CD4-positive, alpha-beta T cell treated with Interleukin-6 at 100 ng/mL for 8 hours (primary cell): ENCODE measurements at places on chromosomes 6 and 20.

- no peak for DNase-seq
Observed at GRCh38 chr6:14934013-14934412, 311.9 kb upstream of the JARID2 start.

DNA sequence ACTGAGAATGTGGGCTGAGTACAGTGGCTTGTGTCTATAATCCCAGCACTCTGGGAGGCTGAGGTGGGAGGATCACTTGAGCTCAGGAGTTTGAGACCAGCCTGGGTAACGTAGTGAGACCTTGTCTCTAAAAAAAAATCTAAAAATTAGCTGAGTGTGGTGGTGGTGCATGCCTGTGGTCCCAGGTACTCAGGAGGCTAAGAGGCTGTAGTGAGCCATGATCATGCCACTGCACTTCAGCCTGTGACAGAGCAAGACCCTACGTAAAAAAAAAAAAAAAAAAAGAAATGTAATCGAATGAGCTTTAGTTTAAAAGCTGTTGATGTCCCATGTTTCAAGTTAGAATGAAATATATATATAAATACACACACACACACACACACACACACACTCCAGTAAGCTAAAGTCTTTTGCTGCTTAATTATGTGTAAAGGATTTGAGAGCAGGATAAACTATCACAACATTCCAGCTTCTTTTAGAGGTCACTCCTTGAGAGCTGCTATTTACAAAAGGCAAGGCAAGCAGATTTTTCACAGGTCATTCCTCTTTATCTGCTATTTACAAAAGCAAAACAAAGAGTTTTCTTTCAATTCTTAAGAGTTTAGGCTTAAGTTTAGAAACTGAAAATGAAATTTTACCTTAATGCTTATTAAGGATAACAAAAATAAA is 4.7 kb upstream of the MICAL1 start:
- DNase-seq: no peak

DNA sequence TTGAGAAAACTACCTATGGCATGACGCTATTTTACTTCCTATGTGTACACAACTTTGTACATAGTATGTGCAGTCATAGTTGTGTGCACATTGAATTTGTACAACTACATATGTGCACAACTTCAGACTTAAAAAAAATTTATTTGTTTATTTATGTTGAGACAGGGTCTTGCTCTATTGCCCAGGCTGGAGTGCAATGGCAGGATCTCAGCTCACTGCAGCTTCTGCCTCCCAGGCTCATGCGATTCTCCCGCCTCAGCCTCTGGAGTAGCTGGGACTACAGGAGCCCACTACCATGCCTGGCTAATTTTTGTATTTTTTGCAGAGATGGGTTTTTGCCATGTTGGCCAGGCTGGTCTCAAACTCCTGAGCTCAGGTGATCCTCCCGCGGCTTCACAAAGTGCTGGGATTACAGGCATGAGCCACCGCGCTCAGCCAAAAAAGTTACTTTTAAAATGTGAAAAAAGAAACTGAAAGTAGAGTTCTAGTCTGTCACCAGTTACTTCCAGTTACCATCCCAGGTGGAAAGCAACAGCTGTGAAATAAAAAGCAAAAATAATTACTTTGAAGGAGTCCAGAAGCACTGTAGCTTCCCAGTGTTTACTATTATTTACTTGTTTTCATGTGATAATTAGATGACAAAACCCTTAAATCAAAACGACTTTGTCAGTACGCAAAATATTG is 1.7 kb upstream of the ZKSCAN8 start:
- DNase-seq: no peak

GRCh38 chr20:49446808-49447207 is 35.7 kb downstream of the KCNB1 start:
- DNase-seq: no peak

DNA sequence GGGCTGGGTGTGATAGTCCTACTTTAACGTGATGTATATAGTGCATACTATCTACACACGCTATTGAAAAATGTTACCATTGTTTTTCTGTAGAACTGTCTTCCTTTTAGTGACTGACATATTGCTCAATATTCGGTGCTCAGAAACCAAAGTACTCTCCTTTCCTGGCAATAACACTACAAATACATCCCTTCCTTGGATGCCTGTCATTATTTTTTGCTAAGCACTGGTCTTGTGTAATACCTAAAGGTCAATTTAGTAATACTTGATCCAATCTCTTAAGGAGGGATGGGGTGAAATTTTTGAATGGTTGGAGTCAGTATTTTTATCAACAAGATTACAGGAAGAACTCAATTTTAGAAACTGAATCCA is 23.9 kb downstream of the CNR1 start:
- no peak for DNase-seq

GRCh38 chr20:45325371-45325770 is 17.3 kb upstream of the MATN4 start:
- no peak for DNase-seq

GRCh38 chr6:93701526-93701925 is 282.2 kb upstream of the EPHA7 start:
- DNase-seq: no peak

DNA sequence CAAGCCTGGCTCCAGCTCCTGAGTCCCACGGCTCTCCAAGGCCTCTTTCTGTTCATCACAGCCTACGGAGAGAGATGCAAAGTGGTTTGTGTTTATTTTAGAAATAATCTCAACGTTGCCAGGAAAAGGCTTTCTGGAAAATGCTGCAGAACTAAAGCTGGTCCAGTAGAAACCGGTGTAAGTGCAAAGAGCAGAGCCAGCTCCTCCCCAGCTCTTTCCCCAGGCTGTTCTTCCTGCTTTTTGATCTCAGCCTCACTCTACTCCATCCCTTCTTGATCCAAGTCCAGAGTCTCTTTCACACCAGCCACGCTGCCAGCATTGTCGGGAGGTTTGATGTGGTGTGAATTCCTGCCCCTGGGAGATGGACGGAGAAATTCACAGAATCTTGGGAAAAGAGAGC is 69.8 kb downstream of the TMEM170B start:
- DNase-seq: no peak

DNA sequence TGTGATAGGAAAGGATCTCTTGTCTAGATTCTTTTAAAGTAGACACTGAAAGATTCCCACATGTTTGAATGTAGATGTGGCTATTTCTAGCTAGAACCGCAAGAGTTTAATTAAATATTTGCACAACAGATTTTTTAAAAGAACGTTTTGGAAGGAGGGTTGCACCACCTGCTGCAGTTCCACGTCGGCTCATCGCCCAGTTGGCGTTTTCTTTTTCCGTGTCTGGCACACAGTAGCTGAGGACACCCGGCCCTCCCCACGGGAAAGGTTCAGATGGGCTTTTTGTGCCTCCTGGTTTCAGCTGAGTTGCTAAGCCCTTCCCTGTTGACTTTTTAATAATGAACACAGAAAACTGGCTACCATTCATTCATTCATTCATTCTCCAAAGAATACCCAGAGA is 41.8 kb upstream of the DOK5 start:
- no peak for DNase-seq

- DNase-seq: no peak
Observed at GRCh38 chr6:34839666-34840352, 47.9 kb downstream of the BLTP3A start.

DNA sequence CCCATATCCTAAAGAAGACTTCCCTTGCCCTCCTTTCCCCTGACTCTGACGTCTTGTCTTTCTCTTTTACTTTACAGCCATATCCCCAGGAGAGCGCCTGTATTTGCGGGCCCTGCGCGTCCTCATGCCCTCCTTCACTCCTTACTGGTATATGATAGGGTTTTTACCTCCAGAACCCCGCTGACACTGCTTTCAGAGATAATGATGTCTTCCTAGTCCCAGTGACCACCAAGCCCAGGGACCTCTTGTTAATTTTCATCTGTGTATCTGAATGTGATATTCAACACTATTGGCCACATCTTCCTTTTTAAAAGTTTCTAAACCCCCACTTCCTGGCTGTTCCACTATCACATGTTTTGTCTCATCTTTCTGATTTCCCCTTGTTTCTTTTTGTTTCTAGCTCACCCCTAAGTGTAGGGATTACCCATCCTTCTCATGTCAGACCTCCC is 102.0 kb downstream of the HIVEP1 start:
- no peak for DNase-seq

GRCh38 chr6:3227363-3228045 is at the start of gene TUBB2B:
TUBB2B (minus strand) TSS chr6:3227653; CDS start chr6:3227543, 110 bp downstream.
- DNase-seq: no peak

DNA sequence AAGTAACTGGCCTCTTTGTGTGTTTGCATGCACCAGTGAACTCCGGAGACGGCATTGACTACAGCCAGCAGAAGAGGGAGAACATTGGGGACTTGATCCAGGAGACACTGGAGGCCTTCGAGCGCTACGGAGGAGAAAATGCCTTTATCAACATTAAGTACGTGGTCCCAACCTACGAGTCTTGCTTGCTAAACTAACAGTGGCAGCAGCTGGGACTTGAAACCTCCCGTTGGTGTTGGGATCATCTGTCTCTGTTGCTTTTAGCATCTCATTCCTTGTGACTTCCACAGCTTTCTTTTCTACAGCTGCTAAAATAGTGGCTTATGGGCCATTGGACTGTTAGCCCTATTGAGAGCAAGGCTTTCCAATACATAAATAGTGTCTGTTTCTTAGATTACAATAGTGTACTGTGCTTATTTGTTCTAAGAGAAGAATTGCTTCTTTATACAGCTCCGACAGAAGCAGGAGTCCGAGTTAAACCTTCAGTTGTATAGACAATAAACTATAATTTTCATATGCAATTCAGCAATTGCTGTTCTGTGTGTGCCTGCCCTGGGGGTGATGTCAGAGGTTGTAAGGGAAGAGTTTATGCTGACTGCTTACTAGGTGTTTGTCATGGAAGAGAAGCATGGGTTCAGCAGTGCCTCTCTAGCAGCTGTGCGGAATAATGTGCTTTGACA is 99.6 kb upstream of the QKI start:
- no peak for DNase-seq

- DNase-seq: no peak
Observed at GRCh38 chr6:1386038-1386709, 3.2 kb upstream of the FOXF2 start.

- no peak for DNase-seq
Observed at GRCh38 chr6:107989166-107990094, 31.4 kb upstream of the SEC63 start.

GRCh38 chr6:77568570-77568969 is 84.3 kb upstream of the MEI4 start:
- no peak for DNase-seq

DNA sequence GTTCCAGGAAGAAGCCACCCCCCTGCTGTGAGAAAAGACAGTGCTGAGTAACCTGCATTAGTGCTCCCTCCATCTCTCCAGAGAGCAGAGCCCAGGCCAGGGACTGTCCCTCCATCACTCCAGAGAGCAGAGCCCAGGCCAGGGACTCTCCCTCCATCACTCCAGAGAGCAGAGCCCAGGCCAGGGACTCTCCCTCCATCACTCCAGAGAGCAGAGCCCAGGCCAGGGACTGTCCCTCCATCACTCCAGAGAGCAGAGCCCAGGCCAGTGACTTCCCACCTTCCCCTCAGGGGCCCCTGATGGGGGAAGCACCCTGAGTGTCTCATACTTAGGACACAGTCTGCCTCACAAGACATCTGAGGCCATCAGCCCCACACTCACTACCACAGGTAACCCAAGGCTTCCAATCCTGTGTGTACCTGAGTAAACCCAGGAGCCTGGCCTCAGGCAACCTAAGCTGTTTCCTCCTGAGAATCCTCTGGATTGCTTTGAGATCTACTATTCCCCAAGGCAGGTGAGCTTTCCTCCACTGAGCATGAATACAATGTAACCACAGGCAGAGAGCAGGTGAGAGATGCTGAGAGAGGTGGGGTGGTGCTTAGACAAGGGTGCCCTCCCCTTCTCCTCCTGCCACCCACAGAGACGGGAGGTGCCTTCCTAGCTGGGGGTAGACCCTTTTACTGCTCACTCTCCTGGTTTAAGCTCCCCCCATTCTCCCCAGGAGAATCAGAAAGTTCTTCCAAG is 4.9 kb downstream of the TBXT start:
- no peak for DNase-seq

DNA sequence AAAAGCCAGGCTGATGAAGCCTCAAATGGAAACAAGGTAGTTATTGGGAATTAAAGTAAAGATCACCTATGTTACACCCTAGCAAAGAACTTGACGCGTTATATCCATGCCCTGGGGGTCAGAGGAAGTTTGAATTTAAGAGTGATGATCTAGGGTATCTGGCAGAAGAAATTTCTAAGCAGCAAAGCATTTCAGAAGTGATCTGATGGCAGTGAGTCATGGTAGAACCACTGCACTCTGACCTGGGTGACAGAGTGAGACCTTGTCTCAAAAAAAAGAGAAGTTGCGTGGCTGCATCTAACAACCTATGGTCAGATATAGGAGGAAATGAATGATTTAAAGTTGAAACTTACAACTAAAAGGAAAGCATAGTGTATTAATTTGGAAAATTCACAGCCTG is 45.2 kb downstream of the SCP2D1 start:
- DNase-seq: no peak

- DNase-seq: no peak
Observed at GRCh38 chr6:100790084-100790483, 91.0 kb downstream of the ASCC3 start.

- no peak for DNase-seq
Observed at GRCh38 chr6:11251553-11252360, 19.3 kb upstream of the NEDD9 start.

- DNase-seq: no peak
Observed at GRCh38 chr6:6946206-6947155, 161.3 kb upstream of the RREB1 start.

DNA sequence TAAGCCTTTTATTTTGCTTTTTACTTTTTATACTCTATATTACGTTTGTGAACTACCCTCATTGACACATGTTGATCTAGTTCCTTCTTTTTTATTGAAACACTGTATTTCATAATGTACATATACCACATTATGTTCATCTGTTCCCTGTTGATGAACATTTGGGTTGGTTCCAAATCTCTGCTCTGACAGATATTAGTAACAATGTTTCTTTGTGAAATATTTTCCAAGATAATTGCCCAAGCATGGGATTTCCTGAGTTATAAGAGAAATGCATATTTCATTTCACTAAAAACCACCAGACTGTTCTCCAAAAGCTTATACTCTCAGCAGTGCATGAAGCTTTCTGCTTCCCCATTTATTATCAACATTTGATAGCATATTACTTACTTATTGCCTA is 44.2 kb upstream of the TNFRSF21 start:
- DNase-seq: no peak

GRCh38 chr6:130760006-130760405 is 67.2 kb upstream of the SMLR1 start:
- DNase-seq: no peak

DNA sequence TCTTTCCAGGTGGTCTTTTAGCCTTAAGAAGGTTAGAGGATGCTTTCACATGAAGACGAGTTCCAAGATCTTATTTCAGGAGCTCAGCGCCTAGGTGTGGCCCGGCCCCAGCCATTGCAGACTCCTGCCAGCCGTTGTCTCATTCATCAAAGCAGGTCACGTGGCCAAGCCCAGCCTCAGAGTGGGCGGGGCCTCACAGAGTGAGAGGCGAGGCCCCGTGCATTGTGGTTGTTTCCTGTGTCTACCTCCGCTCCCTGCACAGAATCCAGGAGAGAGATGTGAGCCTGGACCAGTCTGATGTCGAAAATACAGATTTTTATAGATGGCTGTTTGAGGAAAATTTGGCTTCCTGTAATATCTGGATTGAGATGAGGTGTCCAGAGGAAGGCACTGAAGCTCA is 49.2 kb upstream of the CST5 start:
- DNase-seq: peak; percentile 33

GRCh38 chr6:101401792-101402621 is 8.5 kb downstream of the GRIK2 start:
- no peak for DNase-seq

- no peak for DNase-seq
Observed at GRCh38 chr20:37673444-37673843, 20.4 kb upstream of the CTNNBL1 start.
